Stimulated activated CD4-positive, alpha-beta T cell treated with anti-CD3 and anti-CD28 coated beads, Interleukin-2, amount 100 ng/mL, for 4 hours (primary cell): ENCODE measurements at places on chromosomes 5 and 9.

DNA sequence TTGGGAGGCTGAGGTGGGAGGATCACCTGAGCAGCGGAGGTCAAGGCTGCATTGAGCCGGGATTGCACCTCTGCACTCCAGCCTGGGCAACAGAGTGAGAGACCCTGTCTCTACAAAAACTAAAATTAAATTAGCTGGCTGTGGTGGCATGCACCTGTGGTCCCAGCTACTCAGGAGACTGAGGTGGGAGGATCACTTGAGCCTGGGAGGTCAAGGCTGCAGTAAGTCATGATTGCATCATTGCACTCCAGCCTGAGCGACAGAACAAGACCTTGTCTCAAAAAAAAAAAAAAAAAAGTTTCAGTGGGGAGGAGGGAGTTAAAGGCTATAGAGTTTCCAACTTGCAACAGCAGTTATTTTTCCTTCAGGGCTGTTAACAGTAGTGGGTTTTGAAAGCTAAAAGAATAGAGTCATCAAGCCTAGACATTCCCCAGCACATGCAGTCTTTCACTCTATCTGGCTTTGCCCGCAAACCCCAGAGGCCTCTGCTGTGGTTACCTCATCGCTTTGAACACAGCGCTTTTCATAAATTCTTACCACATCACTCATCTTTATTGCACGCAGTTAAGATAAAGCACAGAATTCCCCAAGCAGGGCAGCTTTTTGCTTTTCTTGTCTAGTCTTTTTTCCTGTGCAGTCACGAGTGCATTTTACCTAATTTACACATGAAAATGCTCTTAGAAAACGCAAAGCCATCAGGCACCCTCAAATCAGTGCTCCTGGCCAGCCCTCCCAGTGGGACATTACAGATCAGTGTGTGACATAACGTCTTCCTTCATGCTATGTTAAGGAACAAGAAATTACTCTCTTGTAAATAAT, 8.7 kb upstream of the SLC2A8 start:
- DNase-seq: peak; percentile 74

- DNase-seq: no peak
Measured at GRCh38 chr5:77893225-77893860, 117.2 kb upstream of the TBCA start.

DNA sequence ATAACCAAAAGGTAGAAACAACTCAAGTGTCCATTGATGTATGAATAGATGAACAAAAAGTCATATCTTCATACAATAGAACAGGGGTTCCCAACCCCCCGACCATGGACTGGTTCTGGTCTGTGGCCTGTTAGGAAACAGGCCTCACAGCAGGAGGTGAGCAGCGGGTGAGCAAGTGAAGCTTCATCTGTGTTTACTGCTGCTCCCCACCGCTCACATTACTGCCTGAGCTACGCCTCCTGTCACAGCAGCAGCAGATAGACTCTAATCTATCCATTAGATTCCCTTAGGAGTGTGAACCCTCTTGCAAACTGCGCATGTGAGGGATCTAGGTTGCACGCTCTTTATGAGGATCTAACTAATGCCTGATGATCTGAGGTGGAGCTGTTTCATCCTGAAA, 478.0 kb downstream of the BRINP1 start:
- no peak for DNase-seq

DNA sequence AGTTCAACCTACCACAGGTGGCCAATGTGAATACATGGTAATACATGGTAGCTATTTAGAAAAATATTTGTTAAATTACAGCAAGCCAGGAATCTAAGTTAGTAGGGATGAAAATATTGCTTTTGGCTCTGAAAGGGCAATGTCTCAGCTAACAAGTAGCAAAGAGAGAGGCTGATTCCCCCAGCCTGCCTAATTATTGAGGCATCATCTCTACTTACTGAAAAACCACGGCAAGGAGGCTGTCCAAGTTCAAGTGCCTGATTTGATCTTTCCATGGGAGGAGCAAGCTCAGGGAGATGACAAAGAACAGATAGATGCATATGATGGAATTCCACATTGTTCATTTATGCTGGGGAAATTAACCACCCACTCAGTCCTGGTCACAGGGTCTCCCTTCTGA, 28.7 kb upstream of the UBTD2 start:
- no peak for DNase-seq
